ENCODE measurements at places on chromosomes 5 and 9. TPM values are rescaled to one million over a fixed set of nuclear protein-coding genes. Genes with fewer than 3 reads are reported as not detected.

DNA sequence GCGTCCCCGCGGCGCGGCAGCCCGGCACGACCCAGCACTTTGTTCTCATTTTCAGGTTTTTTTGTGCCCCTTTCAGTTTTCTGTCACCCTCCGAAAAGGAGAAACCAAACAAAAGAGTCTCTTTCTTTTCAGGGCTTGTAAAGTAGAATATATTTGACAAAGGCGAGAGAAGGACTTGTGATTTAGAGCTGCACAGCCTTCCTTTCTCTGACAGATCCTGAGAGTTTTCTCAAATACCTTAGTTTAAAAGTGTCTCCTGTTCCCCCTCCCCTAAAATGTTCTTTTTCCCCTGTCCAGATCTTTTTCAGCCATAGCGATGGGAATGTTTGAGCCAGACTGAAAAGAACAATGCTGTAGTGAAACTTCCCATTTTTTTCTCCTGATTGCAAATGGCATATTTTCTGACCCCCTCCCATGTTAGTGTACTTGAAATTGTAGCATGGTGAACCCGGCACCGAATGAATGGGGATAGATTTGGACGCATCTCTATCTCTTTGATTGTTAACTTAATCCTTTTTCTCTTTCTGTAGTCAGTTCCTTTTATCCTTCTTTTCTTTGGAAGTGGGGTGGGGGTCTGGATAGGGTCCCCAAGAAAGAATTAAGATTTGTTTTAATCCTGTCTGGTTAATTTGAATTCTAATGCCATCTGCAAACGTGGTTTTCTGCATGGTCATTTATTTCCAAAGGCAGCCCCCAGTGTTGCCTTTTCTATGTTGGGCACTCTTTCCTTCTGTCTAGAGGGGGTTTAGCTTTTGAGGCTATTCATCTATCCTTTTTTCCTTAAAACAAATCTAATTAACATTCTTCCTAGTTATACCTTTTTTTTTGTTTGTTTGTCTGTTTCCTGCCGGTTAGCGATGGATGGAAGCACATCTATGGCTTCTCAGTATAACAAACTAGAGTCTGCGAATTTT lies 2.2 kb downstream of the ZSWIM6 start:
- H3K4me3 ChIP-seq: peak overlapping the region; percentile 65
- H3K27ac ChIP-seq: peak overlapping the region; percentile 80
- no peaks in the 10 kb centered on the region for H3K36me3 ChIP-seq
- no peak for DNase-seq

GRCh38 chr5:177378884-177379883 lies 5.0 kb upstream of the SLC34A1 start:
- H3K36me3 ChIP-seq: no peaks in the 10 kb centered on the region
- no peak overlapping the region for H3K27ac ChIP-seq
- no peak for DNase-seq

GRCh38 chr5:178483620-178484019 lies 106.6 kb downstream of the COL23A1 start:
- no peak overlapping the region for H3K4me3 ChIP-seq
- H3K4me1 ChIP-seq: no peaks in the 10 kb centered on the region
- no peaks in the 10 kb centered on the region for H3K36me3 ChIP-seq
- H3K27ac ChIP-seq: no peak overlapping the region
- H3K27me3 ChIP-seq: no peaks in the 10 kb centered on the region

GRCh38 chr5:5487585-5488360 lies 65.3 kb downstream of the ICE1 start:
- no peaks in the 10 kb centered on the region for H3K36me3 ChIP-seq
- no peaks in the 10 kb centered on the region for H3K27me3 ChIP-seq
- no peak for DNase-seq
- no peak overlapping the region for H3K27ac ChIP-seq
- peaks cover 6% of the 10 kb centered on the region for H3K4me1 ChIP-seq

GRCh38 chr5:135964670-135965320 lies 10.0 kb upstream of the LECT2 start:
- H3K4me3 ChIP-seq: no peak overlapping the region
- no peaks in the 10 kb centered on the region for H3K36me3 ChIP-seq
- no peak for DNase-seq
- H3K27me3 ChIP-seq: no peaks in the 10 kb centered on the region
- no peak overlapping the region for H3K27ac ChIP-seq

DNA sequence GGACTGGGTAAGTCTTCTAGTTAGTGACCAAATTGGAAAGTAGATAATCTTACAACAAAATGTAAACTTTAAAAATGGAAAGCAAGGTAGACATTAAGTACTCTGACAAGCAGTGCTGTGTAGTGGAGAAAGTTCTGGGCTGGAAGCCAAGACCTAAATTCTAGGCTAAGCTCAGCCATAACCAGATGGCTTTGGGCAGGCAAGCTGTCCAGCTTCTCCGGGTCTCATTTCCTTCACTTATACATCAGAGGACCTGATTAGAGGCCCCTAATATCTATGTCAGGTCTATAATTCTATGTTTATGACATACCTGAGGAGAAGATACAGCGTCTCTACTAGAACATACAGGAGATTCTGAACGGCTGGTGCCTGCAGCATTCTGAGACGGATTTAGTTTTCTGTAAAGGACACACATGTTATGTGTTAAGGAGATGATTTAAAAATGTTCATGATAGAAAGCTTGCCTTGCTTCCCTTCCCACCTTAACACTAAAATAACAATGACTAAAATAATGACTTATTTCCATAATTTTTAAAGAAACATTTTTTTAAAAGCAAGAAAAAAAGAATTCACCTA lies 61.2 kb downstream of the ELL2 start:
- no peaks in the 10 kb centered on the region for H3K4me1 ChIP-seq
- no peaks in the 10 kb centered on the region for H3K36me3 ChIP-seq

DNA sequence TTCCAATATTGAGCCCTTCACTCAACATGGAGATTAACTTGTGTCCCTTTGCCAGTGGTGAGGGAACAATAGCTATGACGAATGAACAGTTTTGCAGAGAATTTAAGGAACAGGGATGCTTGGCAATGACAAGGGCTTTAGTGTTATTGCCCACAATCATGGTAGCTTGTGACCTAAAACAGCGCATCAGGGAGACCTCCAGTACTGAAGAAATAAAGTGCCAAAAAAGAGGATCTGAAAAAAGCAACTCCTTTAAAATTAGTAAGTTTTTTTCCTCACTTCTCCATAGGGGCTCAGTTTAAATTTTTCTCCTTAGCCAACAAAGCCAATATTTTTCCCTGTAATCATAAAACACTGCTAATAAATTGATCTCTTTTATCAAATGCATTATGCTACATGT lies 41.8 kb upstream of the PAM start:
- H3K4me3 ChIP-seq: no peak overlapping the region
- no peaks in the 10 kb centered on the region for H3K36me3 ChIP-seq
- H3K27ac ChIP-seq: no peak overlapping the region

GRCh38 chr9:127844821-127845359 lies 9.6 kb downstream of the ENG start:
- no peak overlapping the region for H3K4me3 ChIP-seq
- H3K27me3 ChIP-seq: no peaks in the 10 kb centered on the region
- no peaks in the 10 kb centered on the region for H3K36me3 ChIP-seq
- H3K4me1 ChIP-seq: no peaks in the 10 kb centered on the region
- H3K27ac ChIP-seq: peak overlapping the region; percentile 74

GRCh38 chr9:95907794-95908193 lies 32.3 kb downstream of the ERCC6L2 start:
- H3K27ac ChIP-seq: no peak overlapping the region
- no peaks in the 10 kb centered on the region for H3K27me3 ChIP-seq
- H3K4me1 ChIP-seq: no peaks in the 10 kb centered on the region
- H3K4me3 ChIP-seq: no peak overlapping the region
- H3K36me3 ChIP-seq: no peaks in the 10 kb centered on the region

DNA sequence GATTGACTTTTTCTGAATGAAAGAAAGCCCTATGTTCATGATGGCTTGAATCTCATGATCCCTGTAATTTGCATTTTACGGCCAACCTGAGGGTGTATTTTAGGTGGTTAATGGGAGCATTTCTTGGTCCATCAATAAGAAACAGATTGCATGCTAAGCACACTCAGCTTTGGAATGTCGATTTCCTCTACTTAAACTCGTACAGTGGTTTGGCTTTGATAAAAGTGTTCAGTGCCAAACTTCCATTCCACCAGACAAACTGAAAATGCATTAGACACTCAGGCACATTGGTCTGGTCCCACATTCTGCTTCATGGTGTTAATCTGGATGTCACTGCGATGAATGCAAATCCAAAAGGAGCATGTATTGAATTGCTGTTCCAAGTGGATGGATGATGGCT lies 77.0 kb downstream of the VCAN start:
- DNase-seq: no peak
- no peak overlapping the region for H3K27ac ChIP-seq
- no peaks in the 10 kb centered on the region for H3K4me1 ChIP-seq
- H3K4me3 ChIP-seq: no peak overlapping the region

- no peak overlapping the region for H3K27ac ChIP-seq
- H3K36me3 ChIP-seq: no peaks in the 10 kb centered on the region
- DNase-seq: no peak
- H3K4me1 ChIP-seq: peaks cover 7% of the 10 kb centered on the region
- H3K27me3 ChIP-seq: no peaks in the 10 kb centered on the region
- no peak overlapping the region for H3K4me3 ChIP-seq
Observed at GRCh38 chr5:113273948-113274347, 160.8 kb downstream of the TSSK1B start.

Gene CYLC2
- total RNA-seq: not detected

Gene ARHGEF37
- total RNA-seq: 7.6 TPM

Gene OBP2B
- total RNA-seq: not detected

Gene KIF20A
- total RNA-seq: not detected

Gene ABO
- 6.1 TPM for total RNA-seq
